Testis (tissue), 5 donors: ENCODE measurements at places on chromosomes 12 and 14. TPM values are rescaled to one million over a fixed set of nuclear protein-coding genes. Genes with fewer than 3 reads are reported as not detected.

PSMD9 gene
- polyA plus RNA-seq: 60.7 TPM

DNA sequence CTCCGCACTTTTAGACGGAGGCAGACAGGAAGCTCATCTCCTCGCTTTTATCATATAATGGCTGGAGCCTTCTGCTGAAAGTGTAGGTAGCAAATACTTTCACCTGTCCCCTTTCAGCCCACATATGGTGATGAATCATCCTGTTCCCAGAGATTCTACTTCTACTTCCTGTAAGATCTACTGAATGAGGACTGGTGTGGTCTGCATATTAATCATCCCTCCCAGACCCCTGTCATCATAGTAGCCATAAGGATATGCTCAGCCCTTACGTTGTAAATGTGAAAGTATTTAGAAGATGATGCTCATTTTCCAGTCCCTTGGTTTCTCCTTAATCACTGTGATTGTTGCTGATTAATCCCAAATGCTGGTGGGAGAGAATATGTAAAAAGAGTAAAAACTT is 268.2 kb upstream of the GRIP1 start:
- no peaks in the 10 kb centered on the region for H3K36me3 ChIP-seq
- no peak for DNase-seq
- H3K27ac ChIP-seq: no peak overlapping the region
- H3K27me3 ChIP-seq: no peaks in the 10 kb centered on the region
- H3K4me3 ChIP-seq: no peak overlapping the region

PIWIL1 gene
- 203 TPM for polyA plus RNA-seq

GRCh38 chr12:113196990-113197389 is 11.5 kb downstream of the RITA1 start:
- peaks cover 17% of the 10 kb centered on the region for H3K4me1 ChIP-seq
- no peak overlapping the region for H3K4me3 ChIP-seq
- no peaks in the 10 kb centered on the region for H3K36me3 ChIP-seq
- H3K27me3 ChIP-seq: no peaks in the 10 kb centered on the region
- no peak overlapping the region for H3K27ac ChIP-seq

GRCh38 chr14:105093431-105094192 is 28.4 kb upstream of the GPR132 start:
- H3K36me3 ChIP-seq: no peaks in the 10 kb centered on the region
- H3K4me3 ChIP-seq: peak overlapping the region; percentile 65
- H3K27me3 ChIP-seq: no peaks in the 10 kb centered on the region
- peaks cover 32% of the 10 kb centered on the region for H3K4me1 ChIP-seq
- H3K27ac ChIP-seq: peak overlapping the region; percentile 77
- DNase-seq: peak; percentile 67

AQP6 gene
- 3.1 TPM for polyA plus RNA-seq

DNA sequence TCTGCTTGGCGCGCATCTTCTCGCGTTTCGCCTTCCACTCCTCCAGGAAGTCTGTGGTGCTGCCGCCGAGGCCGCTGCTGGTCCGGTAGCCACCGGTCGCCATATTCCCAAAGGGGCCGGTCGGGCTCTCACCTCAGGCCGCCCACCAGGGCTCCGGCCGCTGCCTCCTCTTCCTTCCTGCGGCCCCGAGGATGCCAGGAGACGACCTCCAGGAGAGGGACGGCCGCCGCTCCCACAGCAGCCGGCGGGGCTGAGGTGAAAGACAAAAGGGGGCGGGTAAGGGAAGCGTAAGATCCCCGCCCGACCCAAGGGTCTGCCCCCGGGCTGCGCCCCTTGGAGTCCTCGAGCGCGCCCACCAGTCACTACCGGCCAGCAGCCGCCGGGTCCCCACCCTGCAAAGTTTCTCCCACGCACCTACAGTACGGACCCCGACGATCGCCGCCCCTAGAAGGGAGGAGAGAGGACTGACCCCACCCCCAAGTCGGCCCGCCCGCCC is 574 bp downstream of the PAWR start:
- peak overlapping the region; percentile 96 for H3K27ac ChIP-seq
- H3K27me3 ChIP-seq: no peaks in the 10 kb centered on the region
- H3K4me3 ChIP-seq: peak overlapping the region; percentile 84
- peak; percentile 80 for DNase-seq
- peaks cover 7% of the 10 kb centered on the region for H3K4me1 ChIP-seq

- no peaks in the 10 kb centered on the region for H3K36me3 ChIP-seq
- H3K4me1 ChIP-seq: no peaks in the 10 kb centered on the region
- no peak overlapping the region for H3K4me3 ChIP-seq
- no peak overlapping the region for H3K27ac ChIP-seq
- DNase-seq: peak; percentile 59
Observed at GRCh38 chr12:107884769-107885694, 110.5 kb downstream of the ASCL4 start.

TNFAIP2 gene
- polyA plus RNA-seq: 92.8 TPM

GRCh38 chr12:132582058-132582420 is 28.3 kb downstream of the LRCOL1 start:
- H3K4me3 ChIP-seq: peak overlapping the region; percentile 53
- peak overlapping the region; percentile 83 for H3K27ac ChIP-seq
- no peaks in the 10 kb centered on the region for H3K27me3 ChIP-seq
- no peaks in the 10 kb centered on the region for H3K36me3 ChIP-seq

GRCh38 chr12:570921-571794 is 92.1 kb downstream of the NINJ2 start:
- DNase-seq: peak; percentile 82
- H3K36me3 ChIP-seq: no peaks in the 10 kb centered on the region
